CD4-positive, alpha-beta T cell treated with Interleukin-17A for 1 hour (primary cell): ENCODE measurements at places on chromosomes 2 and 18.

GRCh38 chr18:62436636-62437234 lies 86.1 kb upstream of the ZCCHC2 start:
- no peak for DNase-seq

DNA sequence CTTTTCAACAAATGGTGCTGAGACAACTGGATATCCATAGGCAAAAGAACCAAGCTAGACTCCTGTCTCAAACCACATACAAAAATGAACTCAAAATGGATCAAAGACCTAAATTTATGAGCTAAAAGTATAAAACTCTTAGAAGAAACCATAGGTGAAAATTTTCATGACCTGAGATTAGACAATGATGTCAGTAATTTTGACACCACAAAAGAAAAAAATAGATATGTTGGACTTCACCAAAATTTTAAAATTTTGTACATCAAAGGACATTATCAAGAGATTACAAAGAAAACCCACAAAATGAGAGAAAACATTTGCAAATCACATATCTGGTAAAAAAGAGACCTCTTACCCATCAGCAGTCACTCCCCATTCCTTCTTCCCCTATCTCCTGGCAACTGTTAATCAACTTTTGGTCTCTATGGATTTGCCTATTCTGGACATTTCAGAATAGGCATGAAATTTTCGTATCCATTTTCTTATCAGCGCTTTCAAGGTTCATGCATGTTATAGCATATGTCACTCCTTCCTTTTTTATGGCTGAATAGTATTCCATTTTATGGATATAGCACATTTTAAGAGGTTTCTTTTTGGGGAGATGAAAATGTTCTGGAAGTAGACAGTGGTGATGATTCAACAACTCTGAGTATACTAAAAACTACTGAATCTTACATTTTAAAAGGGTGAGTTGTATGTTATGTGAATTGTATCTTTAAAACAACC lies 43.3 kb downstream of the FAM178B start:
- DNase-seq: no peak

GRCh38 chr2:181780047-181780651 lies 99.8 kb upstream of the NEUROD1 start:
- no peak for DNase-seq

DNA sequence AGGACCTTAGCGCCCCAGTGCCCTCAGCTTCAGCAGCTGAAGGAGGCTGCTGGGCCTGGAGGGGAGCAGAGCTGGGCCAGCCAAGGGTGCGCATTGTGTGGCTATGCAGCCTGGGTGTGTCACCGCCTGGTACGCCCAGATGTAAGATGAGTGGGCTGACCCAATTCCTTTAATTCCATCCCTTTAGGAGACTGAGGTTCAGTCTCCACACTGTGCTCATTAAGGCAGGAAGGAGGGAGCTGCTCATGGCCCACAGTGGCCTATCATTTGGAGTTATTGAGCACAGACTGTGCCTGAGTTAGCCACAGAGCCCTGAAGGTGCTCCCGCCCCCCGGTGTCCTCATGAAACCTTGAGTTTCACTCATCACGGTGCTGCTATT lies 194.1 kb upstream of the GLI2 start:
- no peak for DNase-seq
